ENCODE measurements at places on chromosomes 12 and 14.

DNA sequence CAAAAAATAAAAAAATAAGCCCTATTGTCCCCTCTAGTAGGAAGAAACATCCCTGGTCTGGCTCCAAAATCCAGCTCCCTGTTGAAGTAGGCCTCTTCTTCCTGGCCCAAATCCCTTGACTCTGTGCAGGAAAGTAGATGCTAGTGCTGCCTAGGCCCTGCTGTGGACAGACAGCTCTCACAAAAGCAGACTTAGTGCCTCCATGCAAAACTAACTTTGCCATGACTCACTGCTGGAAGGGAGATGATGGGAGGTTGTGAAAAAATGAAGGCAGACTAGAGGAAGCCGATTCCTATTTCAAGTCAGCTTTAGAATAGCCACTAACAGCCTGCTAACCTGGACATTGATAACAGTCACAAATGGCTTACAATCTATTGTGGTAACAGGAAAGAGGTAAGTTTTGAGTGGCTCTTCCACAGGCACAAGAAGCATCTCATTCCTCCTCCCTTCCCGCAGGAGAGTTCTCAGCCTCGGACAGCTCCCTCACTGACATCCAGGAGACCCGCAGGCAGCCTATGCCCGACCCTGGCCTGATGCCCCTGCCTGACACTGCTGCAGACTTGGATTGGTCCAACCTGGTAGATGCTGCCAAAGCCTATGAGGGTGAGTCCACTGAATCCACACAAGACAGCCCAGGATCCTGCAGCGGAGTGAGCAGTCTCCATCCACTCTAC lies 198.9 kb upstream of the RGS6 start:
- H3K4me3 ChIP-seq = no peak overlapping the region
- H3K4me1 ChIP-seq = no peaks in the 10 kb centered on the region
- peaks cover 45% of the 10 kb centered on the region for H3K36me3 ChIP-seq
- DNase-seq = no peak
- no peaks in the 10 kb centered on the region for H3K27me3 ChIP-seq

GRCh38 chr14:54589076-54589475 lies 22.1 kb downstream of the SAMD4A start:
- H3K27me3 ChIP-seq = peaks cover 88% of the 10 kb centered on the region
- H3K4me3 ChIP-seq = no peak overlapping the region
- H3K36me3 ChIP-seq = no peaks in the 10 kb centered on the region
- DNase-seq = no peak
- H3K4me1 ChIP-seq = no peaks in the 10 kb centered on the region
- H3K27ac ChIP-seq = no peak overlapping the region

DNA sequence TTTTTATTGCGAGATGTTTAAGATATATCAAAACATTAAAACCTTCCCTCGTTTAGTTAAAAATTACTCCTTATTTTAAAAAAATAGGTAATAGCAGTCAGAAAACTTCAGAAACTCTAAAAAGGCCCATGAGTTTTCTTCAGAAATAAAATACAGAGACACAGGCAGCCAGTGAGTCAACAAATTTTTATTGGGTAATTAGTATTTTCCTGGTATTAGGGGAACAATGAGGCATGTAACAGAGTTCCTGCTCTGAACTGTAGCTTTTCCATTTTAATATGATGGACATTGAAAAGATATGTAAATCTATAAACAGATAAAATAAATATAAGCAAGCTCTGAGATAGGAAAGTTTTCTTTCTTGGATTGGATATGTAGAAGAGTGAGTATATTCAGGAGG lies 399 bp upstream of the ZNF705A start:
- no peaks in the 10 kb centered on the region for H3K4me1 ChIP-seq
- DNase-seq = no peak
- peaks cover 1% of the 10 kb centered on the region for H3K36me3 ChIP-seq
- H3K27me3 ChIP-seq = peaks cover 88% of the 10 kb centered on the region

DNA sequence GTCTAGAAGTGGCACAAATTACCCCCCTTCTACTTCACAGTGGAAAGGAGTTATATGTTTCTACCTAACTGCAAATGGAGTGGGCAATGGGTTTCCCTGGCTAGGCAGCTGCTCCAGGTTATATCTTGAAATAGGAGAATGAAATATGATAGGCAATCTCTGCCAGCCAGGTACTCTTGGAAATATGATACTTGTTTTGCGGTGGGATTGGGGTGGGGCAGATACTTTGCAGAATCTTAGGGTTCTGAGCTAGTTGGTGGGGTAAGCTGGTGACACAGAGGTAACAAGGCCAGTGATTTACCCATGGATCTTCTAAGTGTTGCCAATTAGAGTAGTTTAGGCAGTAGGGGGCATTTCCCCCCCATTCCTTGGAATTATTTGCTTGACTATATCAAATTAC lies 140.1 kb downstream of the ATP23 start:
- H3K4me3 ChIP-seq = no peak overlapping the region
- no peaks in the 10 kb centered on the region for H3K36me3 ChIP-seq
- peaks cover 65% of the 10 kb centered on the region for H3K27me3 ChIP-seq
- DNase-seq = no peak
- no peak overlapping the region for H3K27ac ChIP-seq

- no peak overlapping the region for H3K4me3 ChIP-seq
- H3K27me3 ChIP-seq = no peaks in the 10 kb centered on the region
Measured at GRCh38 chr14:53538316-53538881, 385.3 kb upstream of the DDHD1 start.

DNA sequence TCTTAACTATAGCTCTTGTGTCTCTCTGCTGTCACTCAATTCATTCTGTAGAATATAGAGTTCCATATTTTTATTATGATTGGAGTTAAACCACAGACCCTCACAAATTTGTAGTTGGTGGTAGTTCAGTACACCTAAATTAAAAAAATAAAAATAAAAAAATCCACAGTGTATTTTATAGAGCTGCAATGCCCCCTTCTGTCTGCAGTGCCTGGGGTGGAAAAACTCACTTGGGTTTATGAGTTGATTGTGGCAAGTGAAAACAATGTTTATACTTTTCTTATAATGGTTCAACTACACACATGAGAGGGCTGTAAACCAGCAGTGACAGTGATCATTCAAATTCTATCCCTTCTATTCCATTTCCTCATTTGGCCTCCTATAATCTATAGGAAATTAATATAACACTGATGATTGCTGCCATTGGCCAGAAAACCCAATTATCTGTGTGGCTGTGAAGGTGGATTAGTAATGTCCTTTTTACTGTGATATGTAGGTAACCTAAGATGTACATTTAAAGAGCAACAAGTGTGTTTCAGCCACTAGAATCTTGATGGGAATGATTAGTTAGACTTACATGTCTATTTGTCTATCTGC lies 166.9 kb upstream of the LRIG3 start:
- no peak overlapping the region for H3K4me3 ChIP-seq
- H3K27me3 ChIP-seq = no peaks in the 10 kb centered on the region
- no peaks in the 10 kb centered on the region for H3K36me3 ChIP-seq

GRCh38 chr12:100508751-100509150 lies 35.1 kb downstream of the NR1H4 start:
- no peak overlapping the region for H3K4me3 ChIP-seq
- H3K27me3 ChIP-seq = no peaks in the 10 kb centered on the region
- no peaks in the 10 kb centered on the region for H3K4me1 ChIP-seq
- H3K27ac ChIP-seq = no peak overlapping the region
- H3K36me3 ChIP-seq = no peaks in the 10 kb centered on the region

DNA sequence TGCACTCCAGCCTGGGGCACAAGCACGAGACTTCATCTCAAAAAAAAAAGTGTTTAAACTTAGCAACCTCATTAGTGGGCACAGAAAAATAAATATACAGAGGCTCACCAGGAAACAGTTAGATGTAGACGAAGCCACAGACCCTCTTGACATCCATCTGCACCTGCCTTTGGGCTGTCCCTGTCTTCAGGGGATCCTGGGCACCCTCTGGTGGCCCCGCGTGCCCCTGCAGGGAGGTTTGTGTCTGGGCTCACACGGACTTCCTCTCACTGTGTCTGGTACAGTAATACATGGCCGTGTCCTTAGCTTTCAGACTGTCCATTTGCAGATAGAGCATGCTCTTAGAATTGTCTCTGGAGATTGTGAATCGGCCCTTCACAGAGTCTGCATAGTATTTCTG lies 916.5 kb downstream of the TMEM121 start:
- H3K27ac ChIP-seq = no peak overlapping the region
- H3K4me1 ChIP-seq = no peaks in the 10 kb centered on the region
- no peak overlapping the region for H3K4me3 ChIP-seq
- DNase-seq = no peak

- no peak for DNase-seq
- H3K4me1 ChIP-seq = no peaks in the 10 kb centered on the region
- no peak overlapping the region for H3K27ac ChIP-seq
Measured at GRCh38 chr14:104897330-104898194, 27.1 kb upstream of the PLD4 start.

- H3K36me3 ChIP-seq = no peaks in the 10 kb centered on the region
- no peak overlapping the region for H3K4me3 ChIP-seq
- no peaks in the 10 kb centered on the region for H3K4me1 ChIP-seq
- no peak for DNase-seq
- no peak overlapping the region for H3K27ac ChIP-seq
- no peaks in the 10 kb centered on the region for H3K27me3 ChIP-seq
Measured at GRCh38 chr14:94572637-94573303, 8.5 kb upstream of the SERPINA5 start.

- no peaks in the 10 kb centered on the region for H3K27me3 ChIP-seq
- peaks cover 49% of the 10 kb centered on the region for H3K4me1 ChIP-seq
- H3K4me3 ChIP-seq = peak overlapping the region; percentile 36
- DNase-seq = no peak
- peak overlapping the region; percentile 96 for H3K27ac ChIP-seq
Measured at GRCh38 chr14:39228509-39229221, 5.0 kb upstream of the MIA2 start.

- no peaks in the 10 kb centered on the region for H3K27me3 ChIP-seq
- peaks cover 9% of the 10 kb centered on the region for H3K36me3 ChIP-seq
- peak overlapping the region; percentile 63 for H3K27ac ChIP-seq
- DNase-seq = no peak
- H3K4me1 ChIP-seq = peaks cover 26% of the 10 kb centered on the region
- no peak overlapping the region for H3K4me3 ChIP-seq
Measured at GRCh38 chr12:25200703-25201102, 5.7 kb downstream of the ETFRF1 start.

DNA sequence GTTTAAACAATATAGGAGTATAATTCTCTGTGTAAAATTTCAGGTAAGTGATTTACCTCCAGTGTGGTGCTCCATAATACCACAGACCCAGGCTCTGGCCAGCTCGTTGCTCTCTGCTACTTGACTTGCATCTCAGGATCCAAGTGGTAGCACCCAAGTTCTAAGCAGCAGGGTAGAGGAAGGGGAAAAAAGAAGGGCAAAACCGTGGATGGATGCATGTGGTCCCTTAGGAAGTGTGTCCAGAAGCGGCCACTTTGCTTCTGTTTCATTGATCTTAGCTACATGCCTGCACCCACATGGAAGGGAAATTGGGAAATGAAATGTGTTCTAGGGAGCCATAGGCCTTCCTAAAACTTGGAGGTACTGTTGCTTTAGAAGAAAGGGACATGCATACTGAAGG lies 48.6 kb upstream of the HMGA2 start:
- DNase-seq = no peak
- no peaks in the 10 kb centered on the region for H3K4me1 ChIP-seq
- H3K27me3 ChIP-seq = peaks cover 39% of the 10 kb centered on the region
- H3K36me3 ChIP-seq = peaks cover 2% of the 10 kb centered on the region
- H3K4me3 ChIP-seq = no peak overlapping the region
- no peak overlapping the region for H3K27ac ChIP-seq

DNA sequence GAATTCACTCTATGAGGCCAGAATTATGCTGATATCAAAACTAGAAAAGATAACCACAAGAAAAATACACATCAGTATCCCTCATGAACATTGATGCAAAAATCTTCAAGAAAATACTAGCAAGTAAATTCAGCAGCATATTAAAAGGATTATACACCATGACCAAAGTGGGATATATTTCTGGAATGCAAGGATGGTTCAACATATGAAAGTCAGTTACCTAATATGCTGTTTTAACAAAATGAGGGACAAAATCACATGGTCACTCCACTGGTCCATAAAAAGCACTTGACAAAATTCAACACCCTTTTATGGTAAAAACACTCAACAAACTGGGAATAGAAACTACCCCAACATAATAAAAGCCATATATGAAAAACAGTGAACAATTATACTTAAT lies 40.3 kb downstream of the TECPR2 start:
- no peak for DNase-seq
- H3K4me1 ChIP-seq = no peaks in the 10 kb centered on the region
- H3K27ac ChIP-seq = no peak overlapping the region
- H3K4me3 ChIP-seq = no peak overlapping the region

DNA sequence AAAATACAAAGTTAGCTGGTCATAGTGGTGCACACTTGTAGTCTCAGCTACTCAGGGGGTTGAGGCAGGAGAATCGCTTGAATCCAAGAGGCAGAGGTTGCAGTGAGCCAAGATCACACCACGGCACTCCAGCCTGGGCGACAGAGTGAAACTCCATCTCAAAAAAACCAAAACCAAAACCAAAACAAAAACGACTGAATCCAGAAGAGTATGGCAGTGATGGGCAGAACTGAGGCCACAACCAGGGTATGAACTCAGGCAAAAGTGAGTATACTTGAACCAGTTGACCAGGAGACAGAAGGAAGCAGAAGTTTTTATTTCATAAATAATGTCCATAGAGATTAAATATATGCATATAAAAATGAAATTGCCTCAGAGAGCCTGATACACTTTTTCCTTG lies 620.0 kb upstream of the SEL1L start:
- no peaks in the 10 kb centered on the region for H3K36me3 ChIP-seq
- no peak overlapping the region for H3K27ac ChIP-seq
- no peaks in the 10 kb centered on the region for H3K4me1 ChIP-seq
- DNase-seq = no peak
- H3K27me3 ChIP-seq = no peaks in the 10 kb centered on the region
- no peak overlapping the region for H3K4me3 ChIP-seq

GRCh38 chr12:89678225-89678624 lies 30.4 kb downstream of the ATP2B1 start:
- no peak for DNase-seq
- no peak overlapping the region for H3K4me3 ChIP-seq
- H3K36me3 ChIP-seq = peaks cover 12% of the 10 kb centered on the region
- peaks cover 70% of the 10 kb centered on the region for H3K4me1 ChIP-seq
- H3K27me3 ChIP-seq = no peaks in the 10 kb centered on the region

GRCh38 chr14:62017651-62018230 lies 255.5 kb downstream of the SNAPC1 start:
- peaks cover 2% of the 10 kb centered on the region for H3K36me3 ChIP-seq
- H3K27ac ChIP-seq = no peak overlapping the region
- H3K4me1 ChIP-seq = no peaks in the 10 kb centered on the region
- no peak for DNase-seq
- H3K27me3 ChIP-seq = peaks cover 29% of the 10 kb centered on the region
- H3K4me3 ChIP-seq = no peak overlapping the region

GRCh38 chr12:93745286-93745685 lies 68.1 kb downstream of the CRADD start:
- peaks cover 11% of the 10 kb centered on the region for H3K27me3 ChIP-seq
- H3K27ac ChIP-seq = no peak overlapping the region
- H3K36me3 ChIP-seq = no peaks in the 10 kb centered on the region
- no peak overlapping the region for H3K4me3 ChIP-seq
- DNase-seq = no peak

- H3K27ac ChIP-seq = no peak overlapping the region
- no peaks in the 10 kb centered on the region for H3K27me3 ChIP-seq
- no peaks in the 10 kb centered on the region for H3K4me1 ChIP-seq
- no peak for DNase-seq
Measured at GRCh38 chr12:101690544-101691098, 6.8 kb upstream of the CHPT1 start.

Measured in central memory CD8-positive, alpha-beta T cell (primary cell).